ENCODE measurements at places on chromosomes 1 and 21. TPM values are rescaled to one million over a fixed set of nuclear protein-coding genes. Genes with fewer than 3 reads are reported as not detected.

INSRR gene
- total RNA-seq = 0.14 TPM

SOX13 gene
- 1.1 TPM for total RNA-seq

BNIPL gene
- total RNA-seq = 0.98 TPM

FABP3 gene
- total RNA-seq = not detected

MAN1C1 gene
- 10.0 TPM for total RNA-seq

CYP4A22 gene
- total RNA-seq = not detected

VWA5B1 gene
- not detected for total RNA-seq

TTC22 gene
- total RNA-seq = 4.1 TPM

RCAN3 gene
- 67.5 TPM for total RNA-seq

OSBPL9 gene
- 46.2 TPM for total RNA-seq

PEAR1 gene
- not detected for total RNA-seq

PLPP3 gene
- total RNA-seq = not detected

GPR52 gene
- total RNA-seq = 0.56 TPM

PGBD5 gene
- total RNA-seq = 0.11 TPM

MEX3A gene
- total RNA-seq = 0.79 TPM

USH2A gene
- total RNA-seq = not detected

FH gene
- total RNA-seq = 94.3 TPM

OR2T2 gene
- not detected for total RNA-seq

FGR gene
- total RNA-seq = 0.11 TPM

CELA2A gene
- total RNA-seq = not detected

CLIC6 gene
- 0.11 TPM for total RNA-seq

Data from activated CD4-positive, alpha-beta T cell treated with anti-CD3 and anti-CD28 coated beads for 36 hours (primary cell).